ENCODE measurements at places on chromosomes 1 and 21.

DNA sequence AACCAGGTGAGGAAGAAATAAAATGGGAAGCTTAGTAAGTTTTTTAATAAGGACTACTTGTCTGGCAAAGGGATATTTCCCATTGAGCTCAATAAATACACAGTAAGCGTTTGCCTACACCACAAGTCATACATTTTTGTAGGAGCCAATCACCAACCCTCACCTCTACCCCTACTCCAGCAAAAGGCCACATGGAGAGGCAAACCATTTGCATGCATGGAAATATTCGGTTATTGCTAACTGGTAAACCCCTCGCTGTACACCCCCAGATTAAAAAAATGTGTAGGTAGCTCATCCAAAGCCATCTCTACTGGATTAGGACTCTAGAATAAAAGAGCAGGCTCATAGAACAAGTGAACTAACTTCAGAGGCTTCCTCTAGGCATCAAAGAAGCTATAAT, 21.1 kb downstream of the PDPN start:
- no peak for DNase-seq

DNA sequence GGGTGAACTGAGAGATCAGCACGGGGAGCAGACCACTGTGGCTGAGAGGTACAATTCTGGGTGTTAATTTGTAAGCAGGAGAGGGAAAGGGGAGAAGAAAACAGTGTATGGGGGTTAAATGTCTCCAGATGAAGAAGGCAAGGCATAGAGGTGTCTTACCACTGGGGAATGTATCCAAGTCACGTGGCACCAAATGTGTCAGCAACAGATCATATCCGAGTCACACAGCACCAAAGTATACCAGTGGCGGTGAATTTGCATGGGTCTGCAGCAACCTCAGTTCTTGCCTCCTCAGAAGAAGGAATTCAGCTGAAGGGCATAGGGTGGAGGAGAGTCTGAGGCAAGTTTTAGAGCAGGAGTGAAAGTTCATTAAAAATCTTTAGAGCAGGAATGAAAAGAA, 21.2 kb upstream of the SYCP1 start:
- DNase-seq: no peak

- DNase-seq: no peak
Measured at GRCh38 chr1:245099401-245099800, 55.4 kb upstream of the KIF26B start.

GRCh38 chr1:190138266-190138665, 339.4 kb downstream of the BRINP3 start:
- DNase-seq: no peak

DNA sequence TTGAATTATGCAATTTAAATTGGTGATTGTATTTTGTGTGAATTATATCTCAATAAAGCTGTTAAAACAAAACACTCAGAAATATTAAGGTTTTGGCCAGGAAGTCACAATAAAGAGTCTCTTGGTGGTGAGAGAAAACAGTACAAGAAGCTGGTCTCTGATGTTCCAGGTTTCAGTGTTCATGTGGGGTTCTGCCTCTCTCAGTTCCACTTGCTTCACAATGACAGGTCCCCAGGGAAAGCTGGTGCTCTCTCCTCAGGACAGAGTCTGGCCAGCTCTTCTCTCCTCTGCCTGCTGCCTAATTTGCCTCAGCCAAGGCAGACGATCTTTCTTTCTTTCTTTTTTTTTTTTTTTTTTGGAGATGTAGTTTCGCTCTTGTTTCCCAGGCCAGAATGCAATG, 342.9 kb upstream of the PLXNA2 start:
- no peak for DNase-seq

- DNase-seq: no peak
Measured at GRCh38 chr1:104921525-104921924, 1171.8 kb downstream of the AMY1C start.

GRCh38 chr1:30418061-30418938, 305.1 kb downstream of the MATN1 start:
- no peak for DNase-seq

DNA sequence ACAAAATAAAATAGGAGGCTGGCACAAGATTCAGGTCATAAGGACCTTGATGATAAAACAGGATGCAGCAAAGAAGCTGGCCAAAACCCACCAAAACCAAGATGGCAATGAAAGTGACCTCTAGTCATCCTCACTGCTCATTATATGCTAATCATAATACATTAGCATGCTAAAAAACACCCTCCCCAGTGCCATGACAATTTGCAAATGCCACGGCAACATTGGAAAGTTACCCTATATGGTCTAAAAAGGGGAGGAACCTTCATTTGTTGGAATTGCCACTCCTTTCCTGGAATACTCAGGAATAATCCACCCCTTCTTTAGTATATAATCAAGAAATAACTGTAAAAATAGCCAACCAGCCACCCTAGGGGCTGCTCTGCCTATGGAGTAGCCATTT, 108.8 kb upstream of the GRIK1 start:
- DNase-seq: no peak

GRCh38 chr1:167116174-167116573, 22.3 kb downstream of the STYXL2 start:
- no peak for DNase-seq

Data from stimulated activated CD4-positive, alpha-beta T cell treated with anti-CD3 and anti-CD28 coated beads, TNF-alpha, amount 100 ng/mL, for 24 hours (primary cell).